ENCODE measurements at places on chromosomes 16 and 17.

DNA sequence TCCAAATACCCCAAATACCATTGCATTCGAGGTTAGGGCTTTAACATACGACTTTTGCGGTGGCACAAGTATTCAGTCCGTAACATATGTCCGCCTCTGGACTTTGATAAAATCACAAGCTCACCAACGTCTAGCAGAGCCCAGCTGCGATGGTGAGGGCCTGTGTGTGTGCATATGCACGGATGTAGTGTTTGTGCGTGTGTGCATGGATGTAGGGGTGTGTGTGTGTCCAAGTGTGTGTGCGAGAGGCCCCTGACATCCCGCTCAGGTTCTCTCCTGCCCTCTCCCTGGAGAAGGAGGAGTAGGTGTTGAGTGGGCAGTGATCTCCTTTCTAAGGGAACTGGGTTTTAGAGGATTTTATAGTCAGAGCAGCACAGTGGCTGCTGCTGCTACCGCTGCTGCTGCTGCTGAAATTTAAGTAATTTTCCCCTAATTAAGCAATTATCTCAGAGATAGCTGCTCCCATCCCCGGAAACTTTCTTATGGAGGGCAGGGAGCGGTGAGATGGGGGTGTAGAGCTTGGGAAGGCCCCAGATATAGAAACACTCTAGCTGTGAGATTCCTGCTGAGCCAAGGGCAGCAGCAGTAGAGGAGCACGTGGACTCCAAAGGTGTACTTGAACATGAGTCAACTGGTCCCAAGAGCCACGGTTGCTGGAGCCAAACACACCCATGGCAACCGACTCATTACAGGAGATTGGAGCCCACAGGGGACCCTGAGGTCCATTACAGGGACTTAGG is 121.7 kb upstream of the SDK2 start:
- DNase-seq = no peak

DNA sequence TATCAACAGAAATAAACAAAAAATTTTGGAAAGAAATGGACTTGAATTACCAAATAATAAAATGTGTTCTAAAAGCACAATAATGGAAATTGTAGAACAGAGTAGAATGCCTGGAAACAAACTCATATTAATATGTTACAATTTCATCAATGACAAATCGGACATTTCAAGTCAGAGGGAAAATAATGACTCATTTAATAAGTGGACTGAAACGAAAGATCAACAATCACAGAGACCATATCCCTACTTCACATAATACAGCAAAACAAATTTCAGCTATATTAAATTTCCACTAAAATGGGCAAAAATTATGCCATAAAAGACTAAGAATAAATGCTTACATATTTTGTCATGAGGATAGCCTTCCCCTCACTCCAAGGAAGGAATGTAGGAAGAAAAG is 25.7 kb downstream of the CDYL2 start:
- no peak for DNase-seq

GRCh38 chr16:71974068-71974818 is 26.0 kb downstream of the PKD1L3 start:
- no peak for DNase-seq

DNA sequence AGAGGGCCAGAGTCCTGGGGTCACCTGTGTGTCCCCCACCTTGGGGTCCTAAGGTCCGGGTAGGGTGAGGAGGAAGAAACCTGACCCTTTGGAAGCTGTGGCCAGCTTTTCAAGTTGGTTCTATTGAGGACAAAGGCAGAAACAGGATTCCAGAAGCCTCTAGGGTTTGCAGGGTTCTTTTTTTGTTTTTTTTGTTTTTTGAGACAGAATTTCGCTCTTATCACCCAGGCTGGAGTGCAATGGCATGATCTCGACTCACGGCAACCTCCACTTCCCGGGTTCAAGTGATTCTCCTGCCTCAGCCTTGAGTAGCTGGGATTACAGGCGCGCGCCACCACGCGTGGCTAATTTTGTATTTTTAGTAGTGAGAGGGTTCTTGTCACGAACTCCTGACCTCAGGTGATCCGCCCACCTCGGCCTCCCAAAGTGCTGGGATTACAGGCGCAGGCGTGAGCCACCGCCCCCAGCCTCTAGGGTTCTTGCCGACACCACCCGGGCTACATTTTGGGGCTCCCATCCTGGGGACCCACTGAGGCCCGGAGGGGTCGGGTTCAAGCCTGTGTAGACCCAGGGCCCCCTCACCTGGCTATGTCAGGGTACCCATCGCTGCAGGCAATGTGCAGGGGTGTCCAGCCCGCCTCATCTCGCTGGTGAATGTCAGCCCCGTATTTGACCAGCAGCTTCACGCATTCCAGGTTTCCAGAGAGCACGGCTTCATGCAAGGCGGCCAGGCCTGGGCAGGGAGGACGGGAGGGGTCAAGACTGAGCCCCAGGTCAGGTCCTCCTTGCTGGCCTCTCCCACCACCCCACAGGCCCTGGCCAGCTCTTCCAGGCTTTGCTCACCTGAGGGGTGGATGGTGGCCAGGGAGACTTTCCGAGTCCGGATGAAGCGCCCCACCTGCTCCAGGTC is 674 bp downstream of the PPP1R27 start:
- DNase-seq = no peak

DNA sequence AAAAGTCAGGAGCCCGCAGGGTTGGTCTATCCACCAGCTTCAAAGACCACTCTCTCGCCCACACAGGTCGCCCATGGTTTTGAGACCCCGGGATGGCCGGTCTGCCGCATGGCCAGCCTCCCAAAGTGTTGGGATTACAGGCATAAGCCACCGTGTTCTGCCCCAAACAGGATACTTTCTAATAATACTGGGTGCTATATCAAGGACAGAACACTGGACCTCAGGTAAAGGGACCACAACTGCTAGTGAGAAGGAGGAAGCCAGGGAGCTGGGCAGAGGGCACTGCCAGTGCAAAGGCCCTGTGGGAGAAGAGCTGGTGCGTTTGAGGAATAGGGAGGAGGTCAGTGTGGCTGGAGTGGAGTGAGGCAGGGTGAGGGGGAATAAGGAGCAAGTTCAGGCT is 34.1 kb downstream of the IL21R start:
- DNase-seq = no peak

- no peak for DNase-seq
These were observed 994 bp downstream of the PITPNA start for GRCh38 chr17:1561420-1562175.

DNA sequence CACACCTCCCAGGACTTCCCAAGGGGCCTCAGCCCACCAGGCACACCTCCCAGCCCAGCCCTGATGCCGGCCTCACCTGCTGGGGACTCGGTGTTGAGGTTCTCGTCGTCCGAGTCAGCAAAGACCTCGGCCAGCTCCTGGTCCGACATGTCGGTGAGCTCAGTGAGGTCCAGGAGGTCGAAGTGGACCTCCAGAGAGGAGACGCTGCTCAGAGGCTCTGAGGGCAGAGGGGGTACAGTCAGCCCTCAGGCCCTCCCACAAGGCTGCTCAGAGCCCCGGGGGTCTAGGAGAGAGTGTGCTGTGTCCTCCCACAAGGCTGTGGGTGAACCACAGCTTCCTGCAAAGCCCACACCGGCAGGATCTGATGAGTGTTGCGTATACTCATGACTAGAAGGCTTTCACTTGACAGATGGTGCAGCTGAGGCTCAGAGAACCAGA is 10.5 kb downstream of the DBNDD1 start:
- DNase-seq = peak; percentile 63

DNA sequence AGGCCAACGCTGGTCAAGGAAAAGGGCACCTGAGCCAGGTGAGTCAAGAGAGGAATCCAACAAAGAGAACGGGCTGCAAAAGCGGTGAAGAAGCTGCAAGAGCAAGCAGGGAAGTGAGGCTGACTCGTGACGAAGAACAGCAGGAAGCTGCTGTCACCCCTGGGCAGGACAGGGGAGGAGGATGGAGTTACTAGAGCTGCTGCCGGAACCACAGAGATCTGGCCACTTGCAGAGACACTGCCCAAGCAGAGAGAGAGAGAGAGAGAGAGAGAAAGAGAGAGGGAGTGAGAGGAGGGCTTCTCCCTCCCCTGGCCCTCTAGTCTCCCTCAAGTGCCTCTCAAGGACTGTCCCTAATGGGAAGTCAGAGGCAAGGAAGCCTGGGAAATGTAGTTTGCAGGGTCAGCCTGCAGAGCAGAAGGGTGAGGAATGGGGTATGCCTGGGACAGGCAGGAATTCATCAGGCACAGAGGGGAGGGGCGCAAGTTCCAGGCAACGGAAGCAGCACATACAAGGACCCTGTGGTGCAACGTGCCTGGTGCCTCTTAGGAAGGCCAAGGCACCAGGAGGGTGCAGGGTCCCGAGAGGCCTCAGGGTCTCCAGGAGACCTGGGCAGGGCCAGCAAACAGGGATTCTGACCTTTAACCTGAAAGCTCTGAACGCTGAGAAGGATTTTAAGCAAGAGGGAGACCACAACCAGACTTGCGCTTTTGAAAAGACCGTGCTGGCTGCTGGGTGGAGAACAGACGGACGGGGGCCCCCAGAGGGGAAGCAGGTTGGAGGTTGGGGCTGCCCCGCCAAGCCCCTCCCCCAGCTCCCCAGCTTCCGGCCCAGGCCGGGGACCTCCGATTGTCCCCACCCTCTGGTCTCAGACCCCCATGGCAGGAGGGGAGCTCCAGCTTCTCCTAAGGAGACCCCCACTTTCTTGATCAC is 45.8 kb upstream of the CIBAR2 start:
- DNase-seq = no peak

GRCh38 chr17:61418449-61418848 is 18.8 kb downstream of the TBX2 start:
- no peak for DNase-seq

GRCh38 chr17:41773190-41773588 is 13.3 kb downstream of the JUP start:
- no peak for DNase-seq

- DNase-seq = no peak
These were observed 100.7 kb downstream of the TMEM114 start for GRCh38 chr16:8489580-8489979.

DNA sequence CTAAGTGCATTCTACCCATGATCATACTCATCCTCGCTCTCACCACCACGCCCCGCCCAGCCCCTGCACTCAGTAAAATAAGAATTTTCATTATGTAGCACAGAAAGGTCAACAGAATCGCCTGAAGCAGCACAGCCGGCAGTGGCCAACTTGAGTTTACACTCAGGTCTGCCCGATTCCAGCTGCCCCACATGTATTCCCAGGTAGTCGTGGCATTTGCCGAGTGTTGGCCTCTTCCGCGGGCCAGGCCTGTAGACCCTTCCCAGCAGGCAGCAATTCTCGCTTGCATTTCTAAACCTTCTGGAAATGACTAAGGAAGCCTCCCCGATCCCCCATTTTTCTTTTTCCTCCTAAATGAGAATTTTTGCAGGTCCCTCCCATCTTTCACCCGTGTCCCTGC is 609 bp downstream of the CNGB1 start:
- no peak for DNase-seq

- no peak for DNase-seq
These were observed 23.3 kb upstream of the SUPT4H1 start for GRCh38 chr17:58375256-58375655.

DNA sequence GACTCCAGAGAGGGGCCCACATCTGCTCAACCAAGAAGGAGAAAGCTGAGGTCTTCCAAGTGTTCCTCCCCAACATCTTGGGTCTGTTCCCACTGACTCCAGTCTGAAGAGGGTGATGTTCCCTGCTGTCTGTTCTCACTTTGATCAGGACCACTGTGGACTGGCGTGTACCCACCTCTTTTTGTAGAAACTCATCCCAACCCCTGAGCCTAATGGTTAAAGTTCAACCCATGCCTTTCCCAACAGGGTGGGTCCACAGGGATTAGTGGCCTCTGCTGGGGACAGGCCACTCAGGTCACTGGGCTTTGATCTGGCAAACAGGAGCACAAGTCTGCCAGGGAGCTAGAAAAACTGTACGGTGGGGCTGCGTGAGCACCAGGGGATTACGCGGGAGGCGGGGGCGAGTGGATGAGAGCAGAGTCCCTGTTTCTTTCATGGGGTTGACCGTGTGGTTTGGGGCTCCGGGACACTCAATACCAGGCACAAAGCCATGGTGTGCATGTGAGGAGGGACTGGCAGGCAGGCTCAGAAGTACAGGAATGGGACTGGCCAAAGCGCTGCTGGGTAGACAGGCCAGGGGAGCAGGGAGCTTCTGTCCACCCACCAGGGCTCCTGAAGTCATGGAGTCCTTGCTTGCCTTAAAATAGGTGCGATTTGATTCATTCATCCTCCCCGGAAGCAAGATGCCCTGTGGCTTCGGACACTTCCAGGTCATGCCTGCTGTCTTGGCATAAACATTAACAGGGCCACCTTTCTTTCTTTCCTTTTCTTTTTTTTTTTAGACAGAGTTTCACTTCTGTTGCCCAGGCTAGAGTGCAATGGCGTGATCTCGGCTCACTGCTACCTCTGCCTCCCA is at the start of gene CA5A:
Gene CA5A, minus strand, starts transcription at position 155 of the 856 bp plus-strand sequence. Its CDS starts 79 bp downstream, at position 76.
- no peak for DNase-seq

- DNase-seq = no peak
These were observed 1.7 kb downstream of the SMARCD2 start for GRCh38 chr17:63840591-63841349.

DNA sequence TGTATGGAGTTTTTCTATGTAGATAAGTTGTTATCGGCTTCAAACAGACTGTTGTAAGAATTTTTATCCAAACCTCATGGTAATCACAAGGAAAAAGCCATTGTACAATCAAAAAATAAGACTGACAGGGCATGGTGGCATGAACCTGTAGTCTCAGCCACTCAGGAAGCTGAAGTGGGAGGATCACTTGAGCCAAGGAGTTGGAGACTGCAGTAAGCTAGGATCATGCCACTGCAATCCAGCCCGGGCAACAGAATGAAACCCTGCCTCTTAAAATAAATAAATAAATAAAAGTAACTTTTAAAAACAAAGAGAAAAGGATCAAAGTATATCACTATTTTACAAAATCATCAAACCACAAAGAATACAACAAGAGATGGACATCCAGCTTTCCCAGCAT is 14.4 kb downstream of the OR1A1 start:
- DNase-seq = no peak

DNA sequence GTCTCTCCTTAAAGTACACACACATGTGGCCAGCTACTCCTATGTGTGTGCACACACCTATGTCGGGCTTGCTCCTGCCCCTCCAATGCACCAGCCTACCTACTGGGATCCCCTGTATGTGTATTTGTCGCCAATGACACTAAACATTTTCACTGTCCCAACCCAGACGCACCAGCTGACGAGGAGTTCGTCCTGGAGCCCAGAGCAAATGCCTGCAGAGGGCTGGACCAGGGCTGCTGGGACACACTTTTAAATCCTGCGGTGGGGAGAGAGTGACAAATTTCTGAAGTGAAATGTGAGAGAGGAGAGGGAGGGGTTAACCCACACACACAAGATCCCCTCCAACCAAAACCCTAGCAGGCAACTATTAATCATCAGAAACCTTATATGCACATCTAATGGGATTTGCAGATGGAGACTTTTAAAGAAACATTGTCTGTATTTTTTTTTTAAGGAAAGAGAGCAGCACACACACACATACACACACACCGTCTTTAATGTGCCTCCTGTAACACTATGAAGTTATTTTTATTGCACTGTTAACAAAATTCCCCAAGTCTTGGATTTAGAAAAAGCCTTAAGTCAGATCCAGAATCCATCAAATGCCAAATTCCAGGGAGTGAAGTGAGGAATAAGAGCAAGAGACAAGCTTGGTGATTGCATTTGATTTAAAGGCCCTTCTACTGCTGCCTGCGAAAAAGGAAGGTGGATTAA is at the start of gene MEOX1:
Gene MEOX1, minus strand, starts transcription at position 224 of the 714 bp plus-strand sequence. CDS start 388 bp downstream, outside the sequence.
- no peak for DNase-seq

DNA sequence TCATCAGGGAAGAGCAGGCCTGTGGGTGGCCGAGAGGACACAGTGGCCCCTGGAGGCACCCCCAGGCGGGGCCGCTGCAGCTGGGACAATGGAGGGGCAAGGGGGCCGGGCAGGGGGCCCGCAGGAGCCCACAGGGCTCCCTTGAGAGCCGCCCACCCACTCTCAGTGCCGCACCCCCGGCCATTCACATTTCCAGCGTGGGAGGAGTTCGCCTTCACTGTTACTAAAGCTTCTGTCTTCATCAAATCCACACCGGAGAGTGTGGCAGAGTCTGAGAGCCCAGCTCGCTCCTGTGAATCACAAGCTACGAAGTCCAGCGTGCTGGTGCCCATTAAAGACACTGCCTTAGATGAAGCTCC is 20.9 kb upstream of the PVALEF start:
- no peak for DNase-seq
